Heart right ventricle (tissue), 16 donors: ENCODE measurements at places on chromosomes 13 and 19.

- H3K27me3 ChIP-seq, result no peaks in the 10 kb centered on the region
- no peaks in the 10 kb centered on the region for H3K36me3 ChIP-seq
- H3K4me3 ChIP-seq, result no peak overlapping the region
- no peak for DNase-seq
These were observed 5.1 kb downstream of the GRK1 start for GRCh38 chr13:113672002-113672651.

GRCh38 chr13:66576381-66576780 is 653.8 kb downstream of the PCDH9 start:
- no peaks in the 10 kb centered on the region for H3K27me3 ChIP-seq
- H3K4me3 ChIP-seq, result no peak overlapping the region

GRCh38 chr13:48551329-48551728 is 18.4 kb upstream of the RCBTB2 start:
- H3K36me3 ChIP-seq, result no peaks in the 10 kb centered on the region
- DNase-seq, result no peak
- H3K4me3 ChIP-seq, result no peak overlapping the region
- no peaks in the 10 kb centered on the region for H3K27me3 ChIP-seq
- no peak overlapping the region for H3K27ac ChIP-seq

DNA sequence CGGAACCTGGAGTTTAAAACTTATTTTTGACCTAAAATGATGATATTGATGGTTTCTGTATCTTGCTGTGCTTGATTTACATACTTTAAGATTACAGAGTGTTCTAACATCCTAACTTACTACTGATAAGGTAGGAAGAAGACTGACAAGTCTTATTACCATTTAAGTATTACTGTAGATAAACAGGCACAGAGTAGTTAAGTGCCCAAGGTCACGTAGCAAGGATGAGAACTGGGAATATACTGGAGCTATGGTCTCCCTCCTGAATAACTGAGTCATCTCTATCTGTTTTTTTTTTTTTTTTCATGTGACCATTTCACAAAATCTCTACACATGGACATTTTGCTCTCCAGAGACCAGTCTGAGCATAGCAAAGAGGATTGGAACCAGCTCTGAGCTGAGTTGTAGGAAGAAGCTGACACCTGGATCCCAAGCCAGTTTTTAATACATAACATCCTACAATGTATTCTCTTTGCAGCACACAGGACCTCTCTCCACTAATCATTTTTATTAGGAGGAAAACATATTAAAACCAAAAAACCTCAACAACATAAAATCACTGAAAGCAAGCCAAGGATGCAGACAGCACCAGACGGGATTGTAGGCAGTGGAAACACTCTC is 173.5 kb downstream of the DNAJC15 start:
- peaks cover 10% of the 10 kb centered on the region for H3K4me1 ChIP-seq
- H3K27me3 ChIP-seq, result no peaks in the 10 kb centered on the region
- no peaks in the 10 kb centered on the region for H3K36me3 ChIP-seq
- no peak overlapping the region for H3K4me3 ChIP-seq
- DNase-seq, result no peak

GRCh38 chr13:113098162-113098732 is 7.3 kb upstream of the F7 start:
- no peak for DNase-seq
- H3K36me3 ChIP-seq, result no peaks in the 10 kb centered on the region
- H3K4me1 ChIP-seq, result no peaks in the 10 kb centered on the region
- no peak overlapping the region for H3K4me3 ChIP-seq

- H3K27ac ChIP-seq, result no peak overlapping the region
- no peaks in the 10 kb centered on the region for H3K36me3 ChIP-seq
- H3K27me3 ChIP-seq, result peaks cover 10% of the 10 kb centered on the region
- DNase-seq, result no peak
- H3K4me1 ChIP-seq, result peaks cover 8% of the 10 kb centered on the region
- H3K4me3 ChIP-seq, result no peak overlapping the region
These were observed 525.8 kb downstream of the MYO16 start for GRCh38 chr13:109154966-109155761.

- no peak overlapping the region for H3K4me3 ChIP-seq
- H3K4me1 ChIP-seq, result no peaks in the 10 kb centered on the region
- H3K36me3 ChIP-seq, result peaks cover 87% of the 10 kb centered on the region
- DNase-seq, result no peak
- no peaks in the 10 kb centered on the region for H3K27me3 ChIP-seq
- H3K27ac ChIP-seq, result no peak overlapping the region
These were observed 90.9 kb downstream of the GJA3 start for GRCh38 chr13:20069956-20070355.

DNA sequence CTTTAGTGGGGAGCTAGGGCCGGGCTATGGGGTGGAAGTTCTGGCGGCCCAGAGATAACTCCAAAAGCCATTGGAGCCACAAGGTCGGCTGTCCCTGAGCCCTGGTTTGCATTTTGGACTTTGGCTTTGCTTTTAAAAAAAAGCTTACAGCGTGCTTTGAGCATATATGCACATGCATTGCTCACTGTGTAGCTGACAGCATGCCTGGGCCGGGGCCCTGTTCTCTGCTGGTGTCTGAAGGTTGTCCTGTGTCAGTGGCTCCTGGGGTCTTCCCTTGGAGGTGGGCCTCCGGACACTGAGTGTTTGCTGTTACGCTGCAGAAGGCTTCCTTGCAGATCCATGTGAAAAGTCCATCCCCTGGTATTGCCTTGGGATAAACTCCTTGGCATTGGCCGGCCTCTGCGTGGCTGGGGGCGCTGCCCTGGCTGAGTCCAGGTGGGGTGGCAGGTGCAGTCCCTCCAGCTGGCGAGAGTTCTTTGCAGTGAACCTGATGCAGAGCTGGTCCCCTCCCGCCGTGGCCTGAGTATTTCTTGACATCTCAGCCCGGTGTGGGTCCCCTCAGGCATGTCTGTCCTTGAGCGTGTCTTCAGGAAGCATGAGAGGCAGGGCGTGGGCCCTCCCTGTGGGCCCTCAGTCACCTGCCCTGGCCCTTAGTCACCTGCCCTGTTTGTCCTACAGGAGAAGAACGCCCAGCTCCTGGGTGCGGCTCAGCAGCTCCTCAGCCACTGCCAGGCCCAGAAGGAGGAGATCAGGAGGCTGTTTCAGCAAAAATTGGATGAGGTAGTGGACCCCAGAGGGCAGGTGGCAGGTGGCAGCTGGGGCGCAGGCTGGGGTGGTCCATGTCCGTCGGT is 23.0 kb downstream of the PLEKHJ1 start:
- H3K27ac ChIP-seq, result no peak overlapping the region
- H3K4me1 ChIP-seq, result peaks cover 14% of the 10 kb centered on the region
- no peaks in the 10 kb centered on the region for H3K27me3 ChIP-seq
- no peak overlapping the region for H3K4me3 ChIP-seq
- peaks cover 58% of the 10 kb centered on the region for H3K36me3 ChIP-seq

- no peaks in the 10 kb centered on the region for H3K36me3 ChIP-seq
- H3K4me3 ChIP-seq, result no peak overlapping the region
- no peaks in the 10 kb centered on the region for H3K4me1 ChIP-seq
- H3K27me3 ChIP-seq, result no peaks in the 10 kb centered on the region
- no peak for DNase-seq
These were observed 264.1 kb downstream of the NDFIP2 start for GRCh38 chr13:79745081-79745480.

DNA sequence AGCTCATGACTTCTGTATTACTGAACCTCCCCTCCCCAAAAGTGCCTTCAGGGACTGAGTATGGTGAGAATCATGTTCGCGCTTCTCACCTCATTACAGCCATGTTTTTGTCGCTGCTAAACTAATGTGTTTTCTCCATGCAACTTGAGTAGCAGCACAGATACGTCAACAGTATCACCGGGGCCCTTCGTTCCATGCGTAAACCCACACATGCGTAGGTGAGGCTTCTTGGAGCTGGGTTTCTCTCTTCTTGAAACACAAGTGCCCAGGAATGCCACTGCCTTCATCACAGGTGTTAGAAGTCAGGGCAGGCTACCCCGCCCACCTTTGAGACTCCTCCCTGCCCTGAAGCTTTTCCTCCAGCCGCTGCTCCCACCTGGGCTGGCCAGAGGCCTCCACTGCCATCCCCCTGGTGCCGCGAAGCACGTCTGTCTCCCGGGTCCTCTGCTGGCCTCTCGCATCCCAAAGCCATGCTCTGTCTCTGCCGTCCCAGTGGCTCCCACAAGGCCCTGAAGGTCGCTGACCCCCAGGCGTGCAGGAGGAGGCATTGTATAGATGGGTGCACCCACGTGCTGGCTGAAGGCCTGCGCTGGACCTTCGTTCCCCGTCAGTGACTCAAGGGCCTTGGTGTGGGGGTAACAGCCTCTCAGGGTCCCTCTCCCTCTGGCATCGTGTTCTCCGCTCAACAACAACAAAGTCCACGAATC is 135.3 kb upstream of the MCF2L start:
- peaks cover 95% of the 10 kb centered on the region for H3K36me3 ChIP-seq
- no peaks in the 10 kb centered on the region for H3K27me3 ChIP-seq
- no peaks in the 10 kb centered on the region for H3K4me1 ChIP-seq
- no peak overlapping the region for H3K4me3 ChIP-seq
- no peak for DNase-seq

DNA sequence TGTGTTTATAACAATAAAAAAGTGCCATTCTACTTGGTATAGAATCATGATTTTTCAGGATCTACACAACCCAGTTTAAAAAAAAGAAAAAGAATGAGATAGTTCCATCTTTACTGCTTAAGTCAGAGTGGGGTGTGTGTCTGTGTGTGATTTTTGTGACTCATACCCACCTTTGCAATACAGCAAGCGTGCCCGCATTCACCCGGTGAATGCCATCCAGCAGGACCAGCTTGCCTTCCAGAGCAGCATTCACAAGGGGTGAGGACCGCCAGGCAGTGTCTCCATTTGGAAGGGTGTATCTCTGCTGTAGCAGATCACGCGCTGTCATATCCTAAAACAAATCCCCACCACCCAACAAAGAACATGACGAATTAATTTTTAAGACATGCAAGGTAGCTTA is 127.7 kb downstream of the VWA8 start:
- DNase-seq, result no peak
- no peaks in the 10 kb centered on the region for H3K27me3 ChIP-seq
- peaks cover 10% of the 10 kb centered on the region for H3K4me1 ChIP-seq
- H3K27ac ChIP-seq, result no peak overlapping the region
- no peaks in the 10 kb centered on the region for H3K36me3 ChIP-seq

- no peaks in the 10 kb centered on the region for H3K27me3 ChIP-seq
- H3K4me1 ChIP-seq, result no peaks in the 10 kb centered on the region
- no peak for DNase-seq
- no peak overlapping the region for H3K27ac ChIP-seq
These were observed 10.3 kb downstream of the KMT2B start for GRCh38 chr19:35727956-35728706.

DNA sequence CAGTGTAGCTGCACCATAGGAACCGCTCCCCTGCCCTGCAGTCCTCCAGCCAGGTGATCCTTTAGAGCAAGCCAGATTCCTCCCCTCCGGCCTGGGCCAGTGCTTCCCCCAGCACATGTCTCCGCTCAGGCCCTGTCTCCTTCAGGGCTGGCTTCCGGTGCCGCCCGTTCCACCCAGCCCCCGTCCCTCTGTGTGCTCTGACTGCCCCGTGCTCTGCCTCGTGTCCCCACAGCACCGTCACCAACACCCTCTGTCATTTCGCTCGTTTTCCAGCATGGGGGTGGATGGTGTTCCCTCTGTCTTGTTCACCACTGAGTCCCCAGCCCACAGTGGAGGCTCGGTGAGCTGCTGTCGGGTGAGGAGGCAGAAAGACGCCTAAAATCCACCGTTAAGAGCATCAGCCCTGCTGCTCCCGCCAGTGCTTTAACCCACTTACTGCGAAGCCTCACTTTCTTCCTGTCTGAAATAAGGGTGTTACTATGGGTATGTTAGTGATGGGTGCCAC is 54.5 kb downstream of the TSSK6 start:
- H3K27me3 ChIP-seq, result no peaks in the 10 kb centered on the region
- peak overlapping the region; percentile 26 for H3K4me3 ChIP-seq
- H3K27ac ChIP-seq, result peak overlapping the region; percentile 14
- peaks cover 7% of the 10 kb centered on the region for H3K36me3 ChIP-seq

GRCh38 chr19:50187937-50188336 is 15.5 kb upstream of the MYH14 start:
- peaks cover 7% of the 10 kb centered on the region for H3K4me1 ChIP-seq
- H3K4me3 ChIP-seq, result no peak overlapping the region
- no peaks in the 10 kb centered on the region for H3K36me3 ChIP-seq
- no peaks in the 10 kb centered on the region for H3K27me3 ChIP-seq
- no peak overlapping the region for H3K27ac ChIP-seq
- DNase-seq, result no peak

GRCh38 chr19:23101241-23101640 is 15.6 kb upstream of the ZNF730 start:
- H3K4me1 ChIP-seq, result no peaks in the 10 kb centered on the region
- H3K27me3 ChIP-seq, result no peaks in the 10 kb centered on the region
- H3K27ac ChIP-seq, result no peak overlapping the region
- no peak overlapping the region for H3K4me3 ChIP-seq

GRCh38 chr13:35706721-35707120 is 230.2 kb upstream of the MAB21L1 start:
- DNase-seq, result no peak
- H3K36me3 ChIP-seq, result no peaks in the 10 kb centered on the region
- H3K4me3 ChIP-seq, result no peak overlapping the region
- H3K4me1 ChIP-seq, result no peaks in the 10 kb centered on the region

DNA sequence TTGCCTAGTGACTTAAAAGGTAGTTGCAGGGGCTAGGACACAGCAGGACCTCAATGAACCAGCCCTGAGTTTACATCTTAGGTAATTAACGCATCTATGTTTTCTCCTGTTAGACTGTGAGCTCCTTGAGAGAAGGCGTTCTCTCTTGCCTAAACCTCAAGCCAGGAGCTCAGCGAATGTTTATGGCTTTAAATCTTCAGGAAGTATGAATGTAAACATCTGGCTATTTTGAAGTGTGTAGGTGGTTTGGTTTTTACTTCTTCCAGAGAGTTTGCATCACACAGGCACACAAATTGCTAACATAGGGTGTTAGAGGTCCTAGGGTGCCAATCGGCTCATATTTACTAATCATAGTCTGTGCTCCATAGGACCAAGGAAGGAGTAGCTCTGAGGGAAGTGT is 387.7 kb upstream of the ZNF507 start:
- H3K4me1 ChIP-seq, result no peaks in the 10 kb centered on the region
- no peaks in the 10 kb centered on the region for H3K27me3 ChIP-seq
- DNase-seq, result no peak

DNA sequence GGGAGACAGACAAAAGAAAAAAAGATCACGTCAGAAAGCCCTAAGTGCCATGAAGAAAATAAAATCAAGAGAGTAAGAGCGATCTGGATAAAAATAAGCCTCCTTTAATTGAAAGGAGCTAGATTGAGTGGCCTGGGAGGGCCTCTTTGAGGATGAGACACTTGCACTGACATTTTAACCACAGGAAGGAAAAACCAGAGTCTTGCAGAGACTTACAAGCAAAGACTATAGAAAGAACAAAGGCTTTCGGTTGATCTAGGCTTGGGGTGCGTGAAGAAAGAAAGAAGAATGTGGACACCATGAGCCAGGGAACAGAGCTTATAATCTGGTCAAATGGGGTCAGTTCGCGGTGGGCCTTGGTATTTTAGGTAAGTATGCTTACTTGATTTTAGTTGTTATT is 342.7 kb downstream of the COG6 start:
- no peak for DNase-seq
- H3K4me3 ChIP-seq, result no peak overlapping the region
- H3K36me3 ChIP-seq, result no peaks in the 10 kb centered on the region
